Activated T-cell treated with anti-CD3 and anti-CD28 coated beads for 1 hour (primary cell): ENCODE measurements at places on chromosomes 12 and 14.

DNA sequence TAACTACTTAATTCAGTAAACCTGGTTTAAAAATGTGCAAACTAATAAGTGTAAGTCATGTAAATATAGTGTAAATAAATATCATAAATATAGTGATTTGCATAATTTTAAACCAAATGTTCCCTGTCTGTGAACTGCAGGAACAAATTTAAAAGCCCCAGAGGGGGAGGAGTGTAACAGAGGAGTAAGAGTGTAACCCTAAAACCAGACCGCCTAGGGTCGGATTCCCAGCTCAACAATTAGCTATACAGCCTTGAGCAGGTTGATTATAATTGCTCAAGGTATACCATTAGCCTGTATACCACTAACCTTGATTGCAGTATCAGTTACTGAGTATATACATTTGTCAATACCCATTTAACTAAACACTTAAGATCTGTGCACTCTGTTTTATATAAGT, 218.4 kb downstream of the ADAMTS20 start:
- DNase-seq = no peak

DNA sequence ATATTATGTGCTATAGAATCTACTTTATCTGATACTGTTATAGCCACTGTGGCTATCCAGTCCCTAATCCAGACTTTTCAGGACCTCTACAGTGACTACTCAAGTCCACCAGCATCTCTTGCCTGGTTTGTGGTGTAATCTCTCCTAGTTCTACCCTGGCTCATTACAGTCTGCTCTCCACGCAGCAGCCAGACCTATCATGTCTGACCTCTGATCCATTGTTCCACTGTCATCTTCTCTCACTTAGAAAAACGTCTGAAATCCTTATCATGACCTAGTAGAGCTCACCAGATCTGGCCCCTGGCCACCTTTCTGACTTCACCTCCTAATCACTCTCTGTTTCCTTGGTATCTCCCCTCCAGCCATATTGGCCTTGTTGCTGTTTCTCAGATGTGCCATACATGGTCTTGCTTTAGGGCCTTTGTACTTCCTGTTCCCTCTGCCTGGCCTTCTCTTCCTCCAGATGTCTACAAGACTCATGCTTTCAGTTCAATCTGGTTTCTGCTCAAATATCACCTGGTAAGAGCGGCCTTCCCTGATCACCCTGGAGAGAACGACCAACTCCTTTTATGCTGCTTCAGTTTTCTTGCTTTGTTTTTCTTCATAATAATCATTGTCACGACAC, 475.5 kb downstream of the AACS start:
- no peak for DNase-seq

GRCh38 chr12:97941686-97942354, 479.2 kb downstream of the RMST start:
- DNase-seq = no peak

DNA sequence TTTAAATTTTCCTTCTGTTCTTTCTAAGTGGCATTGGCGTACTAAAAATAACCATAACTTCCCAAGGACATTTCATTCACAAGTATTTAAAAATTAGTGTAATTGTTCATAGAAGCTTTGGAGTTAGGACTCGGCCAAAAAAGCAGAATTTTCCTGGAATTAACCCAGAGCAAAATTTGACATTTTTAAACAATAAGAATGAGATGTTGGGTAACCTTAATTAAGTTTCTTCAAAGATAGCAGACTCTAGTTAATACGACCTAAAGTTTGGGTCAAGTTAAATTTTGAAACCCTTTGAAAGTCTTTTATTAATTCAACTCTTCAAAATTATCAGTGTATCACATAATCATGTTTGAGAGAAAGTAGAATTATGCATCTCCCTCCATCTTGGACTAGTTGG, 118.3 kb downstream of the AKAP6 start:
- no peak for DNase-seq

DNA sequence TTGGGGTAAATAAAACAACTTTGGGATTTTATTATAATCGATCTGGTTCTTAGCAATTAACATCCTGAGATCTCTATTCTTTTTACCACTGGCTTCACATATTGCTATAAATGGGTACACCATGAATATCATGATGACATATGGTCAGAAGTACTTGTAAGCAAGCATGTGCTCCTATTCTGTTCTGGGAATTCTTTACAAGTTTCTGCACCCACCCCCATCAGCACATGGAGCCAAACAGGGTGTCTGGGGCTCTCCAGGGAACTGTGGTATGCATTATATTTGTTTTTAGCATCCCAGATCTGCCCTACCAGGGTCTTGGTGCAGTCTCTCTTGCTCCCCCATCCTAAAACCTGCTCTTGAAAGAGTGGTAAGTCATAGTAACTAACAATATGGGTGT, 31.3 kb downstream of the DMAC2L start:
- no peak for DNase-seq

DNA sequence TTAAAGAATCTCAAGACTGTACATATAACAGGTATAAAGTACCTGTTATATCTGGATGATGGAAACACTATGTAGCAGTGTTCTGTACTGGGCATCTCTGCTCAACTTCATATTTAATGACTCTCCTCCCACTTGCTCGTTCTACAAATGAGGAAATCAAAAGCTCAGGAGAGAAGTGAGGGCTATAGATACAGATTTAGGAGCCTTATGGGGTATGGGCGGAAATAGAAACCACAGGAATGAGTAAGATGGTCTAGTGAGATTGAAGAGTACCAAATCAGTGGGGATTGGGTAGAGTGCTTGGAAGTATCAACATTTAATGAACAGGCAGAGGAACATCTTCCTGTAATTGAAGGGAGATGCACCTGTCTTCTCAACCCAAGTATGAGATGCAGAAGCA, 23.8 kb upstream of the POLR3B start:
- DNase-seq = no peak

DNA sequence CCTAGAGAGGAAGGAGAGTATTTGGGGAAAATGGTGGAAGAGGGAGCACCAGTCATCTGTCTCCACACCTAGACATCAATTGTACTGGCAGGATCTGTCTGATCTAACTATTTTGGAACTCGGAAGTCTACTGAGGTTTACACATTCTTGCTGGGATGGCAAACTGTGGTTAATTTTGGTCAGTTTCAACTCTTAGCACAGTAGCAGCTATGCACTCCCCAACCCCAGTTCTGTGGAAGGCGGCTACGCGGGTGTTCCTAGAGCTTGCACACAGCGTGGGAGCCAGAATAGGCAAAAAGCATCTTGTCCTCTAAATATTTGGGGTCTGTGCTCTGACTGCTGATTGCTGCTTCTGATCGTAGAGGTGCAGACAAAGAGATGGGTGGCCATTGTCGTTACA, 33.8 kb downstream of the TECPR2 start:
- no peak for DNase-seq

DNA sequence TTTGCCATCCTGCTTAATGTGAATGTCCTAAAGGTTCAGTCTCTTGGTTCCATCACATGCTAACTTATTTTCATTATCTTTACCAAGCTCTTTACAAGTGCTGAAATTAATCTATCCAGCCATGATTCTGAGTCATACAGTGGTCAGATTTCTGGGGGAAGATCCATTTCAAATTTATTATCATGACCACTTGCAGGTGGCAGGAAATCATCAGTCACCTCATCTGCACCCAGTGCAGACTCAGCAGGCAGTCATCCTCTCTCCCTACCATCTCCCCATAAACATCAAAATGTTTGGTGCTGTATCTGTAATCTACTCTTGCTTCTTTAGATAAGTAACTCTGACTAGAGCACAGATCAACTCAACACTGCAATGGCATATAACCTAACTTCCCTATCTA, 23.5 kb downstream of the ATG14 start:
- no peak for DNase-seq

DNA sequence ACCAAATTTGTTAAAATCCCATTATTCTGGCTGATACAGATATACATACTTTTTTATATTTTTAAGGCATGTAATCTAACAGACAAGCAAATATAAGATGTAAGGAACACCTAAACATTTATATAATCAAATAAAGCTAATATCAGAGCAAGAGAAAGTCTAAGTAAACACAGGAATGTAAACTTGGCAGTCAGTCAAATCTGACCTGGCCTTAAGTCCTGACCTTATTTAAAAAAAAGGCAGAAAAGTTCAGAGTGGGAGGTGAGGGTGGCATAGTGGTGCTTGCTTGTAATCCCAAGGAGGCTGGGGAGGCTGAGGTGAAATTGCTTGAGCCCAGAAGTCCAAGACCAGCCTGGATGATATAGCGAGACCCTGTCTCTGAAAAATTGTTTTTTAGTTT, 152.6 kb downstream of the DERA start:
- DNase-seq = no peak

GRCh38 chr12:54005531-54005852, 3.3 kb upstream of the HOXC8 start:
- no peak for DNase-seq

DNA sequence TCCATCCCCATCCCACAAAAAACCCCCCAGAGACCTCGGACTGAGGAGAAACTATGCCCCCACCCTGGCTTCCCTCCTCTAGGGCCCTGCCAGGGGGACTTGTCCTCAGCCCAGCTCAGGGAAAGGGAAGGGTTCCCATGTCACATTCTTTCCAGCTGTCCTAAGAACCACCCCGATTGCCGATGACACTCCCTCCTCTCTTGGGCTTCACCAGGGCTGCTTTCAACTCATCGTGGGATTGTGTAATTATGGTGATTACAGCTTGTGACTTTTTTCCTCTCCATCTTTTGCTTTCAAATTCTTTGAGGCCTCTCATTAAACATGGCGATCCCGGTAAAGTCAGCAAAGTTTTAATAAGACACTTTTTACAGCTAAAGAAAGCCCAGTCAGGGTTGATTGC, 344.0 kb downstream of the DPF3 start:
- no peak for DNase-seq

DNA sequence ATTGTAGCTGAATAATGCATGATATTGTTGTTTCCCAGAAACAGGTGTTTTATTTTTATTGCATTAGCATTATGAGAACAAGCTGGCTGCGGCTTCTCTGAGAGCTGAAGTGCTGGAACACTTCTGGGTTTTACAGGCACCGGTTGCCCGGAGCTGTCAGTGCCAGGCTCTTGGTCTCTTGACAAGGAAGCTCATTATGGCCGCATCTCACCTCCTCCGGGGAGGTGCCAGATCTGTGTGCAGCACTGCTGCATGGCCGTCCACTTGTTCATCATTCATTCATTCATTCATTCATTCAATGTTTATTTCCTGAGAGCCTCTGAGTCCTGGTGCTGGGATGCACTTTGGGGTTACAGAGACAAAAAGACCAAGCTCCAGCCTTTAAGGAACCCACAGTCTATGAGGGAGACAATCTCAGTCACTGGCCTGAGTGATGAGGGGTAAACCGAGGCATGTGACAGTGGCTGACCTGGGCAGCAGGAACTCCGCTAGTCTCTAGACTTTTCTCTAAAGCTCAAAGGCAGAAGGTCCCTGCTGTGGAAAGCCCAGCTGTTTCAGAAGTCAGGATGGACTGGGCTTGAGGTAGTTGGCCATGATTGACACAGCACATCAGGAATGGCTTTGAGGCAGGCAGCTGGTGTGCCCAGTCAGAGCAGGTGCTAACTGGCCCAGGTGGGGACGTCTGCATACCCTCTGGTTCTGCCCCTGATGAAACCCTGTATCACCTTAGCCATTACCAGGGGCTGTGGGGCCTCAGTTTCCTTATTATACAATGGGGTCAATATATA, 181.0 kb downstream of the ADGRD1 start:
- no peak for DNase-seq

GRCh38 chr14:100391724-100392123, 68.6 kb downstream of the SLC25A47 start:
- no peak for DNase-seq

DNA sequence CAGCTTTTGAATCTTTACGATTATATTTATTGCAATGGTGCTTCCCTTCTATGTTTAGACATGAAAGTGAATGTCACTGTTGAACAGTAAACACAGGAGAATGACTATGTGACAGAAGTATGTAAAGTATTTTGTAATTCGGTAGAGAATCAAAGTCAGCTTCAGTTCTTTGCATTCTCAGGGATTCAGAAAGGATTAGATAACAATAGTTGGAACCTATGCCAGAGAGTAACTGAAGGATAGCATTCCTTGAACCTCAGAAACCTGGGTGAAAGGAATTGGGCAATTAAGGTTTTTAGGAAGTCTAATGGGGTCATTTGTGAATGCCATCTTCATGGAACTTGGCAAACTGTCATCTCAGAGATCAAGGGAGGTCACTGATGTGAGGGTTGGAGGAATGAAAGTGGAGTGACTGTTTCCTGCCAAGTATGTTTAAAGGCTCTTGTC, 305.3 kb upstream of the DDHD1 start:
- no peak for DNase-seq

DNA sequence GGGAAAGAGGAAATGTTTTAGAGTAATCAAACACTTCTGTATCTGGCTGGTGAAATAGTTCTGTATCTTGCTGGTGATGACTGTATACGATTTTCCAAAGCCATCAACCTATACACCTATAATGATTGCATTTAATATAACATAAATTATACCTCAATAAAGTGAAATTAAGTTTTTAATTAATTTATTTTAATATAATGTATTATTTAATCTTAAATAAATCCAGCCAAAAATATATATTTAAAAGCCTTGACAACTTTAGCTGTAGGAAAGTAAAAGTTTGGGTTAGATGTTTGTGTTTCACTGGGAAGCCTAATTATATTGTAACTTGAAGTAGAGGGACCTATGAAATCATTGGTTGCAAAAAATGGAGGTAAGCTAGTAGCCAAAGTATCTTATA, 654.8 kb upstream of the MIS18BP1 start:
- DNase-seq = no peak

GRCh38 chr14:30709201-30709600, 87.1 kb downstream of the SCFD1 start:
- no peak for DNase-seq

DNA sequence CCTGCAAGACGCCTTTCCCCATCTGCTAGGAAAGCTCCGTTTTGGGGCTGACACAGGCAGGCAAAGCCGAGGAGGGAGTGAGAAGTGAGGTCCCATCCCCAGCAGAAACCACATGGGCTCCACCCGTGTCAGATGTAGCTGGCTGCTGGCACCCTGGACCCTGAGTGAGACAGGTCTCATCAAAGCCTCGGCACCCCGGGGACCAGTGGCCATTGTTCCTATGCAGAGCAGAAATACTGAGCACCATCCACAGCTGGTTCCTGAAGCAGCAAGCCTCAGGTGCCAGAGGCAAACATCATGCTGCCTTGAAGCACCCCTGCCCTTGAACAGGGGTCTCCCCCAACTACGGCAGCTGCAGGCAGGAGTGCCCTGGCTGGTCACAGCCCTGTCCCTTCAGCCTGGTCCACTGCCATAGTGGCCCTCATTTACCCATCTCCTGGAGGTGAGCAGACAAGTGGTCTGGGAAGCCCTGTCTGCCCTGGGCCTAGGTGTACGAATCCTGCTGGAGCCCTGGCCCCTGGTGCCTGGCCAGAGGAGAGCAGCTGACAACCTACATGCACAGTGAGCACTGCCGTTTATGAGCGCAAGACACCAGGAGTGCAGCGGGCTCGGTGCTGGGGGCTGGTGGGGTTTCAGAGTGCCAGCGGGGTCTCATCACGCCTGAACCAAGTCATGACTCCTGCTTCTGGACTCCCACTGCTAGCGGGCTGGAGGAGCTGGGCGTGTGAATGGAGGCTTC, 289.8 kb upstream of the RTL1 start:
- no peak for DNase-seq

DNA sequence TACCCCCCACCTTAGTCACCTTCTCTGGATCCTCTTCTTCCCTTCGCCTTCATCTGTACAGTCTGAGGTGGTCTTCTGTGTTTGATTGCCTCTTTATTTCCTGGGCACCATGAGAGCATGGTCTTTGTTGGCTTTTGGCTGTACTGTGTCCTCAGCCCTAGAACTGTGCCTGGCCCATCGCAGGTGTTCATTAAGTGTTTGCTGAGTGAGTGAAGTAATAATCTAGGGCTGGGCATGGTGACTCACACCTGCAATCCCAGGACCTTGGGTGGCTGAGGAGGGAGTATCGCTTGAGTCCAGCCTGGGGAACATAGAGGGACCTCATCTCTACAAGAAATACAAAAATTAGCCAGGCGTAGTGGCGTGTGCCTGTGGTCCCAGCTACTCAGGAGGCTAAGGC, 13.9 kb downstream of the ALDH2 start:
- DNase-seq = no peak
